GM12892 (cell line): ENCODE measurements at places on chromosomes 12 and 14.

DNA sequence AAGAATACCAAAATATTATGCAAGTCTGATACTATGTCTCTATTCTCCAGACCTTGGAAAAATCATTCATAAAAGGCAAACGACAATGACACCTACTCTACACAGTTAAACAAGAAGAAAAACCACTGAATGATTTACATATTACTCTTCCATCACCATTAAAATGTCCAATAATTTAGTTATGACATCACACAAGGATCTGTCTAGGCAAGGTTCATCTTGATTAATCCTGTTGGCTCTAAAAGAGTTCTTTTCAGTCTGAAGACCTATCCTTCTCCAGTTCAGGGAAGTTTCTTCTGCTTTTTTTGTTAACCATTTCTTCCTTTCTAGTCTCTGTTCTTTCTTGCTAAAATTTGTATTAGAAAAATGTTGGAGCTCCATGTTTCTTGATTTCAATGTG lies 64.0 kb downstream of the OSBPL8 start:
- no peak for DNase-seq

- no peak for DNase-seq
These were observed 2.7 kb downstream of the TGFB3 start for GRCh38 chr14:75979071-75979571.

DNA sequence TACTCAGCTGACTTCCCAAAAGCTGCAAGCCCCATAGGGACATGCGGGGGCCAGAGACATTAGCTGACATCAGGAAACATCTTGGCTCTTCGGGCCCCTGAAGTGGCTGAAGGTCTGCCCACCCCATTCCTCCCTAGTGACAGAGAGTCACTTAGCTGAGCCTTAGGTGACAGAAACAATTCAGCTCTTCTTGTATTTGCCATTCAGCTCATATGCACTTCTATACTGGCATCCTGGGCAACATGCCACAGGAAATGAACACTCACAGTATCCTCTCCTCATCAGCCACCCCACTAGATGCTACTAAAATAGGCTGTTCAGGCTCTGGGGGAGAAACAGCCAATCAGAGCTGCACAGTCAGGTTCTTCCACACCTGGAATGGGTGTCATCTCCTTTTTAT lies 3.4 kb downstream of the DCTN2 start:
- DNase-seq, result no peak

DNA sequence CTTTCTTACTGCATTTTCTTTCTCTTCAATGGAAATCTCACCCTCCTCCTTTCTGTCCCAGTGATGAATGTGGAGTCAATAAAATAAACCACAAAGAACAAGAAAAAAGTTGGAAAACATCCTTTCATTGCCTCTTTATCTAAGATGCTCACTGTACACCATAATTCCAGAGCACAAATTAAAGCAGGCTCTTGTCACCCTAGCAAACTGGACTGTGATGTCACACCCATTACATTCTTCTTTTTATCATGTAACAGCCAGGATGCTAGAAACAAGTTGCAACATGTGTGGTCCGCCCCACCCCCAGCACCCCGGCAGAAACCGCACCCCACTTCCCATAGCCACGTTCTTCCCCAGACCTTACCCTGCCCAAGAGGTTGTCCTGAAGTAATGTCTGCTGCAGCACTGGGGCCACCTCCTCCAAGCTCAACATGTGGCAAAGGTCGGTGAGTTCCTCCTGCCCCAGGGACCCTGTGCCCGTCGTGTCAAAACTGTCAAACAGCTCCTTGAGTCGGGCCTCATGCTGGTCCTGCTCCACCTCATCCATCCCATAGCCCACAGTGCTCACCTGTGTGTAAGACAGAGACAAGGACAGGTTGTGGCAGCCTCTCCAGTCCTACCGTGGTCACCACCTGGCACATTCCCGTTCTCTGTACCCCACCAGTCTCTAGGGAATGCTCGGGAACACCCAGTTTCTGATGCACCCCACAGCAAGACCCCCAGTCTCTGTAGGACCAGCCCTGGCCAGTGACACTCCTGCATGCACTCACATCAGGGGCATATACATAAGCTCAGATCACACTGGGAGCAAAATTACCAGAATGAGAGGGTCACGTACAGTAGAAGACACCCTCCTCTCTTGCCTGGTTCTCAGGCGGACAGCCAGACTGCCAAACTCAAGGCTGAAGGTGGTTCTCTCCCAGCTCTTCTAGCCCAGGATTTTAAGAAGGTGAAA lies 9.2 kb downstream of the NIN start:
- DNase-seq, result no peak

- DNase-seq, result no peak
These were observed 14.9 kb upstream of the GPR132 start for GRCh38 chr14:105080161-105080560.

DNA sequence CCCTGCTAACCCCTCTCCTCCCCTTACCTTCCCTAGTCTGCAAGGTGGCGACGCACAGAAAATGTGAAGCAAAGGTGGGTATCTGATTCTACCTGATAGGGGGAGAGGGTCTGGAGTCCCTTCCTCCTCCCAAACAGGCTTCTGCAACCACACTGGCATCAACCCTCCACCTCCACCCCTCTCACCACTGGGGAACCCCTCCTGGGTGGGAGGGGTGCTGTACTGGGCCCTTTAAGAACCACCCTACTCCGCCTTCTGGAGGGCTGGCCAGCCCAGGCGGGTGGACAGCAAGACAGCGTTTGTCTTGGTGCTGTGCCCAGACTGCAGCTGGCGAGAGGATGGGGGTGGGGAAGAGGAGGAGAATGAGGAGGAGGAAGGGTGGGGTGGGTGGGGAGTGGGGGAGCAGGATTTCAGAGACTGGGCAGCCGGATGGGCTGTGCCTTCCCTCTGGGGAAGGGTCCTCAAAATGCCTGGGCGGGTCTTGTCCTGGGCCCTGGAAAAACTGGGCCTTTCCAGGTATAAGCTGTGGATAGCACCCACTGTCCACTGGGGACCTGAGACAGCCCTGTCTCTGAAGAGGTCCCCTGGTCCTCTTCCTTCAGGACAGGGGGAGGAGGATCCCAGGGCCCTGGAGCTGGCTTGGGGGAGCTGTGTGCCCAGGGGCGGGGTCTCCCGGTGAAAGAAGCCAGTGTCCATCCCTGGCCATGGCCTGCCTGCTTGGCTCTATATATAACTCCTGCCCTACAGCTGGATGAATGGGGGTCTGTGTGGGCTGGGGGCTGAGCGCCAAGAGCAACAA lies 2.8 kb downstream of the TNS2 start:
- DNase-seq, result no peak

DNA sequence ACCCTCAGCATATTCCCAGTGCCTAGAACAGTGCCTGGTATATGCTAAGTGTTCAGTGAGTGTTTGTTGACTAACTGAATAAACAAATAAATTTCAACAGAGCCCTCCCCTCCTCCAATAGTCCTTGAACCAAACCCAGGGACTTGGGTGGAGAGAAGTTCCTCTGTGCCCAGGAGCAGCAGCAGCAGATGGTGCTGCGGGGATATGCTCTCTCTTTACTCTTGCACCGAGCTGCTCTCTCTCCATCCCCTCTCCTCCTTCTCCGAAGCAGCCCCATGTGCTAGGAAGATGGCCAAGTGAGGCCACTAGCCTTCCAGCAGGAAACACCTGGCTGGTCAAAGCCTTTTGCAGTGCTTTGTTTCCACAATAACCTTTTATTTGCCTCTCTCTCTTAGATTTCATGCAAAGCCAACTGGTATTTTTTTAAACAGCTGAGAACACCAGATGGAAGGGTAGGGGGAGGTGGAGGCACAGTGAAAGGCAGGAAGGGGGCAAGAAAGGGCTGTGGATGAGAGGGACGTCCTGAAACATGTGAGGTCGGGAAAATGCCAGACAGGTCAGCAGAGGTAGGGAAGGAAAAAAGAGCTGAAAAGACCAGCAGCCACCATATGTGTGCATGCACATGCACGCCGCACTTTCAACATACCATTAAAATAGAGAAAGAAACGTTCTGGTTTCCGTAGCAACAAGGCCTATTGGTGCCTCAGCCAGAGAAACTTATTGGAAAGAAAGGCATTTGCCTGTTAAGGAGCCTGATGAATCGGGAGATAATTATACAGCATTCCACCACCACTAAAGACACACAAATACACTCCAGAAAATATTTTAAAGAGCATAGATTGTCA lies 78.9 kb downstream of the EMP1 start:
- DNase-seq, result no peak

DNA sequence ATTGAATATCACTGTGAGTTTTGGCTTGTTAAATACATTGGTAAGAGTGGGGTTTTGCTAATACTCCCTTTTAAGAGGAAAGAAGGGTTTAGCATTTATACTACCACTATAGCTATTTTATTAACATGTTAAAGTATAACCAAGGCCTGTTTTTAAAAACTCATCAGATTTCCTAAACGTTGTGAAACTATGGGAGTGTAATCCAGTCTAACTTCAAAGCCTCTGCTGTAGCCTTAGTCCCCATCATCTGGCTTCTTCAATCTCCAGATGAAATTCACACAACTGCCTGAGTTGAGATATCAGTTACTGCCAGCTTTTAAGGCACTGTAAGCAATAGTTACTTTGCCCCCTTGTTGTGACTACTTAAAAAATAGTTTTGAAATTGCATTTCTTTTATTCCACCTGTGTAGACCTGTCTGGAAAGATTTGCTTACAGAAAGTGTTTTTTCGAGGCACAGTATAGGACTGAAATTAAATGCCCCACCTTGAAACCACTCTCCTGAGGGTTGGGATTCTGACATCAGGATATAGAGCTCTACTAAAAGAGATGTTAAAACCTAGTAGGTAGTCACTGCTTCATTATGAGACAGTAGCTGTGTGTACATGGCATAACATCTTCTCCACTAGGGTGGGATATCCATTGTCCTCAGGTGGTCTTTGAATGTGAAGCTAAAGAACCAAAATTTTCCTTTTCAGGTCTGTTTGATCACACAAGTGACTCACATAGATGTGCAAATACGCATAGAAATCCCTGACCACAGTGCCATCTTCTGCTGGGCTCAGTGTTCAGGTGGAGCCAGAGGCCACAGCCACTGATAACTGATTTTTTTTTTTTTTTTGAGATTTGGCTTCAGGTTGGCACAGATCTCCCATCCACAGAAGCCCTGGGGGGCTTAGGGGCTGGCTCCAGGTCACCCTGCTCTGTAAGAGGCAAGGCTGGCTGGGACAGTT lies 125.5 kb downstream of the DAAM1 start:
- DNase-seq, result no peak

DNA sequence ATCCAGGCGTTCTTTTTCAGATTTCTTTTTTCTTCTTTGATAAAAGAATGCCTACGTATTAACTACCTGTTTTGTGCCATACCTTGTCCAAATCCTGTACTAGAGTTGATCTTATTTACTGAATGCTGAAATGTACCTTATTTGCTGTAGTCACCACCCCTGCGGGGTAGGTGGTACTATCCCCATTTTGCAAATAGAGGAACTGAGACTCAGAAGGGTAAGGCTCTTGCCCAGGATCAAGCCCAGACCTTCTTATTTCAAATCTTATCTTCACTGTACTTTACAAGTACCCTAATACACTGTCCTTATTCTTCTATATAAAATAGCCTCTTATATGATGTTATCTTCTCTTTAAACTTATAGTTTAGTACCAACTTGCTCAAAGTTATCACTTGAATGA lies 206.5 kb downstream of the SLC41A2 start:
- DNase-seq, result peak; percentile 43

- no peak for DNase-seq
These were observed 119.5 kb downstream of the VEZT start for GRCh38 chr12:95337146-95337545.

DNA sequence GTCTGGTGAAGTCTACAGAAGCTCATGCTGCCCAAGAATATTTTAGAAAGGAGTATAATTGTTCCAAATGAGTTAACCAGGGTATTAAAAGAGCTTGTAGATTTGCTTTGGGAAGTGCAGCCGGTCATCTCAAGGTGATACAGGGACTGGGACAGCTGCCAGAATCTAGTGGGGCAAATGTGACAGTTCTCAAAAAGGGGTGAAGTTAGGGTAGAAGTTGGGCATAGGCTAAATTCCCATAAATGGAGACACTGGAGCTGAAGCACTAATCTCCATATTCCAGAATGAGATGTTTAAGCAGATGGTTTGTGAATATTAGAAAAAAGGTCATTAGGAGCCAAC lies 94.7 kb downstream of the ANO6 start:
- no peak for DNase-seq

DNA sequence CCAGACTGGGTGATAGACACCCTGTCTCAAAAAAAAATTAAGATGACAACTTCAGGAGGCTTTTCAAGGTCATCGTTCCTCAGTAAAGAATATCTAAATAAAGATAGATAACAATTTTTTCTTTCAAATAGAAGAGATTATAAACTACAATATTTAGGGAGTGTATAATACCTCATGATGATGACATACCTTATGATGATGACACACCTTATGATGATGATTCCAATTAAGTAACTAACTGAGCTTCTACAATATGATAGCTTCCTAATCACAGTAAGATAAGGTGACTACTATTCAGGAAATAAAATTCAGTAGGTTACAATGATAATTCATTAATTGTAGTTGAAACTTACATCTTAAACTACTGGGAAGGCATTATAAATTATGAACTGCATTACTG lies 40.4 kb downstream of the KITLG start:
- DNase-seq, result no peak

- DNase-seq, result no peak
These were observed 337.6 kb upstream of the CLEC14A start for GRCh38 chr14:38593476-38593875.

DNA sequence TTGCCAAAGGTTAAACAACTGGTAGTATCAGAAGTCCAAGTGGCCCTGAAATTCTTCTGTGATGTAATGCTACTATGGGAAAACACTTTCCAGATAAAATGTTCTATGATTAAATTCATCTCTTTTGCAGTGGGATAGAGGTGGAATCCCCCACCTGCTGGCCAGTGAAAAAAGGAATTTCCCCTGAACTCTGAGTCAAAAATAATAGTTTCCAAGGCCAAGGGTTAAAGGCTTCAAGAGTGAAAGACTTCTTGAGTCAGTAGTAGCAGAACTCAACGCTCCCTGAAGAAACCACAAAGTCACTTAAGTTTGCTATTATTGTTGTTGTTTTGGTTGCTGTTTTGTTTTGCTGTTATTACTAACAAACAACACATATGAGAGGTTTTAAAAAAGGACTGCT lies 330.8 kb downstream of the SOX5 start:
- no peak for DNase-seq

GRCh38 chr12:78208092-78208491 lies 377.4 kb downstream of the NAV3 start:
- DNase-seq, result no peak

GRCh38 chr14:96187216-96188031 lies 17.2 kb upstream of the BDKRB2 start:
- DNase-seq, result no peak

DNA sequence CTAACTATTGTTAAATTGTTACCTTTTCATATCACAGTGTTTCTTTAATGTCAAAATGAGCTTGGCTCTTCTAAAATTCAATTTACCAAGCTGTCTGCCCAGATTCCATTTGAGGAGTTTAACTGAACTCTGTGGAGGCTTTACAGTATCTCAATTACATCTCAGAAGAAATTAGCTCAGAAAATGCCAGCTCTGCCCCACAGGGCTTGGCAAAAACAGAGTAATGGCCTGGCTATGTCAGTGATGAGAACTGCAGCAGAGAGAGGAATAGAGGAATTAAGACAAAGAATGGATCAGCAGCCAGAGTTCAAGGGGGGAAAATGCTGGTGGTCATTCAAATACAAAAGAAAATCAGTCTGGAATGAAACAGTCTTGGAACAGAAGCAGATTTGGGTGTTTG lies 15.8 kb upstream of the TMTC1 start:
- no peak for DNase-seq

- DNase-seq, result no peak
These were observed 32.1 kb downstream of the PPTC7 start for GRCh38 chr12:110550981-110551380.
